Lung microvascular endothelial cell (primary cell): ENCODE measurements at places on chromosomes 2 and 18. TPM values are rescaled to one million over a fixed set of nuclear protein-coding genes. Genes with fewer than 3 reads are reported as not detected.

The THAP4 gene
- 30.5 and 39.1 TPM in 2 replicates for total RNA-seq

The CFAP65 gene
- not detected in 2 replicates for total RNA-seq

The TUBA4B gene
- not detected in 2 replicates for total RNA-seq

The ZNF804A gene
- under 0.01 TPM in 1 of 2 replicates, not detected in the other for total RNA-seq

The SLC25A52 gene
- total RNA-seq = under 0.01 TPM in 1 of 2 replicates, not detected in the other

DNA sequence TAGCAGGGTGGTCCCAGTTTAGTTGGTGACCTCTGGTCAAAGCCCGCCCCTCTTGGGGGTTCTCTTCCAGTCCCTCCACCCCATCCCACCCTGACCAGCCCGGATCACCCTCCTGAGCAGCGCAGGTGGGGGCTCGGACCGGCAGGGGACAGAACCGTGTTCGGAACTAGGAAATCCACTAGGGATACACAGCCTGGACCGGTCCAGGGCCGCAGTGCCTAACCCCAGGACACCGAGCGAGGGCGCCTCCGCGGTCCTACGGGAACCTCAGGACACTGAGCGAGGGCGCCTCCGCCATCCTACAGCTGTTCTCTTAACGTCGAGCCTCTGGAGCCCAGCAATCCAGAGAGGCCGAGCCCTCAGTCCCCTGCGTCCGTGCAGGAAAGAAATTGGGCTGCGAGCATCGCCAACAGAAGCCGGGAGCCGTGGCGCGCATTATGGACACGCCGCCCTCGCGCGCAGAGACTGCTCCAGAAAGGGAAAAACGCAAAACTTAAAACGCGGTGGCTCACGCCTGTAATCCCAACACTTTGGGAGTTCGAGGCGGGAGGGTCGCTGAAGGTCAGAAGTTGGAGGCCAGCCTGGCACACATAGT is 8.5 kb downstream of the RAX start:
- no peak for DNase-seq

DNA sequence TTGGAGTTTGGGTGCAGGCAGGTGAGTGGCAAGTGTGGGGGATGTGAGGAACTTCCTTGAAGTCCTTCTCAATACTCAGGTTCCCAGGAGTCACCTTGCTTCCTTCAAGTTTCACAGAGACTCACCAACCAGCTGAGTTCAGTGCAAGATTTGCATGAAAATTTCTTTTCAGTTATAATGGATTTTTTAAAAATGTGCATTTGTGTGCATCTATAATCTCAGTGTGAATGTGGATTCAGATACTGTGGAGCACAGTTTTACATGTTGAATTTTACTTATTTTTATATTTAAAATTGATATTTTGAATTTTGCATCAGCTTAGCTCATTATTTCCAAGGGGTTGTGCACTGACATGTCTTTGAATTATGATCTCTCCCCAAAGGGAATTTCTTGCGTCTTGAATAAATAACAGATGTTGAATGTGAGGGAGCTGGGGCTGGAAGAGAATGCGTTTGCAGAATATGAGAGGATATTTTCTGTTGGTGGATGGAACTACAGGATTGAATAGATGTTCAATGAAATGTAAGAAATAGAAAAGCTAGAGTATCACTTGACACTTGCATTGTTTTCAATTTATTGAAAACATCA is 184.3 kb downstream of the RPRM start:
- no peak for DNase-seq

DNA sequence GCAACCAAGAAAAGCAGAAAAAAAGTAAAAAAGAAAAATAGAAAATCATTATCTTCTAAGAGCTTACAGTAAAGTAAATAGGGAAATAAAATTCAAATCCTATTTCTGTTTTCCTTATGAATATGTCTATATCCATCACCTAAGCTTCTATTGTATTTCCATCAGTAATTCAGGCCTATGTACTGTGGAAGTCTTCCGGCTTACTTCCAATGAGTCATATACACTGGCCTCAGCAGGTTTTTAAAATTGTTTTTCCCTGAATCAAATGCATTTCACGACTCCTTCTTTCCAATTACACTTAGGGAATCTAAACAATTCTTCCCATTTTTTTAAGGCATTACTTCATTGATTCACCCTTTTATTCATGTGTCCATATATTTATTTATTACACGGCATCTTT is 164.7 kb downstream of the CCDC102B start:
- no peak for DNase-seq

DNA sequence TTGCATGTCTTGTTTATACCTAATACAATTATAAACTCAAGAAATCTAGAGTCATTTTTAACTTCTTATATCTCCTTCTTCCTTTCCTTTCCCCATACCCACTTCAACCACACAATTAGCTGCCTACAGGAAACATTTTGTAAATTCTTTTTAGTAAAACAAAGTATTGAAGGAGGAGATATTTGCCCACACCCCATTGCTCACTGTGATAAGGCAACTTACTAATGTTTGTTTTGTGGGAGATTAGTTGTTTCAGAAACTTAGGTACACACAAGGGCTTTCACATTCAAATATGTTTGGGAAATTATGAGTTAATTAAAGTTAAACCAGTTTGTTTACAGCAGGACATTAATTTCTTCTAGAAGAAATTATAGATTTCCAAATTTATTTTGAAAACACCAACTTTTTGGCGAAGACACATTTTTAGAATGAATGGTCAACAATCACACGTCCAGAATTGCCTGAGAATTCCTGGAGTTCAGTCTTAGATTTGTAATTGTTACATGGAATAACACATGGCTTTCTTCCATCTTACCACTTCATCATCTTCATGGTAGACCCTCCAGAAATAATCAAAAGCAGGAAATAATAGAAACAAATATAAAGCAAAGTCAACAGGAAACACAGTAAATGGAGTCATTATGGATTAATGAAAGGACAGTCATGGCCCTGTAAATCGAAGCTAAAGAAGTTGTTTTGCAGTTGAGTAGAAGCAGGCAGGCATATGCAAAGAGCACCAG is 62.5 kb upstream of the RAB27B start:
- DNase-seq = no peak

DNA sequence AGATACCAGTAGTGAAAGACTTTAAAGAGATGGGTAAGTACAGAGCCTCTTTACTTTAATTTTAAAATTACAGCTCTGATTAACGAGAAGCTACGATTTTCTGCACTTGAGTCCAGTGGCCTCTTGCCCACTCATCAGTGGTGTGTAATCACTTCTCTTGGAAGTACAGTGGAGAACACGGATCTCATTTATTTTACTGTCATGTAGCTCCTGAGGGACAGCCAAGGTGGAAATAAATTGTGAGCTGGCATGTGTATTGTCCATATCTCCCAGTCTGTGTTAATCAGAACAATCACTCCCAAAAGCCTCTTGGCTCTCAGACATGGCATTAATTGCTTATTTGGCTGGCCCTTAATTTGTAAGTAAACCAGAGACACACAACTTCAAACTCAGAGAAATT is 69.4 kb downstream of the LOXHD1 start:
- DNase-seq = no peak

DNA sequence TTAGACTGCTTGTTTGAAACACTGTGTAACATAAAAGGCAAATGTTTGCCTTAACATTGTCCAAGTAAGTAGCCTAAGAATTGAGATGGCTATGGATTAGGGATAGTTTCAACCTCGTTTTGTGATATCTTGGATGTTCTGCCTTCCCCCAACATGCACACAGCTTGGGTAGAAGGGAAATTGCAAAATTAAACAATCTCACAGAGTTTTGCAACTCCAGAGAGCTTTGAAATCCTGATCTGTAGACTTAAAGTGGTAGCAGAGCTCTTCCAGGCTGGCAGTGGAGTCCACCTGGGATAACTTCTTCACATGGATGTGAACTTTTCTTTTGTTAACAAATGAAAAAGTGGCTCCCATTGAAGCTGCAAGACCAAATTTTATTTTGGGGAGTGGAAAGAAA is 59.6 kb downstream of the CHRNA1 start:
- DNase-seq = no peak

GRCh38 chr2:155815851-155816250 is 516.7 kb downstream of the NR4A2 start:
- no peak for DNase-seq

- no peak for DNase-seq
These were observed 17.0 kb downstream of the MBOAT2 start for GRCh38 chr2:8986327-8986976.

- peak; percentile 17 for DNase-seq
These were observed 33.3 kb upstream of the E2F6 start for GRCh38 chr2:11499081-11499743.

- peak; percentile 23 for DNase-seq
These were observed 69.3 kb downstream of the INPP5D start for GRCh38 chr2:233129351-233129978.

DNA sequence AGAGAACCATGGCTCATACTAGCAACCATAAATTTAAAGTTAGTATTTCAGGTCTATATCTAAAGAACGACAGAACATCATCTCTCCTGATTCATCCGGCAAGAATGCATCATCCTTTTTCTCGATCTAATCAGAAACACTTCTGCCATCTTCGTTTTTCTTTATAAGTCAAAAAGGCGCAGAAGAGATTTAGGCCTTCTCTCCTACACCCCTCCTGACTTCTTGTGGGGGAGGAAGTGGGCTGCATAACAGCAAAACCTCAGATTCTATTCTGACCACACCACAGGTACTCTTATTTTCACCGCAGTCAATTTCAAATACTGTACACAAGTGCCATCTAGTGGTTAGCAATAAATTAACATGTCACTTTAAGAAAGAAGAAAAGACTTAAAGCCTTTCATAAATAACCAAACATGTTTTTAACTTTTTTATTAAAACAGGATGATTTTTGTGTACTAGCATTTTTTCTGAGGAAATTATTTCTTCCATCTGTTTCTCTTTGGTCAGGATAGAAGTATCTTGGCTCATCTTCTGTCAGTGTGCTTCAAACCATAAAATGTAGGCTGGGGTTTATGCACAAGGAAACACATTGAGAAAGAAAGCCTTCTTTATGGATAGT is 48.4 kb upstream of the PIK3C3 start:
- DNase-seq = peak; percentile 47

- DNase-seq = no peak
These were observed 263.9 kb downstream of the FIGN start for GRCh38 chr2:163471947-163472346.

DNA sequence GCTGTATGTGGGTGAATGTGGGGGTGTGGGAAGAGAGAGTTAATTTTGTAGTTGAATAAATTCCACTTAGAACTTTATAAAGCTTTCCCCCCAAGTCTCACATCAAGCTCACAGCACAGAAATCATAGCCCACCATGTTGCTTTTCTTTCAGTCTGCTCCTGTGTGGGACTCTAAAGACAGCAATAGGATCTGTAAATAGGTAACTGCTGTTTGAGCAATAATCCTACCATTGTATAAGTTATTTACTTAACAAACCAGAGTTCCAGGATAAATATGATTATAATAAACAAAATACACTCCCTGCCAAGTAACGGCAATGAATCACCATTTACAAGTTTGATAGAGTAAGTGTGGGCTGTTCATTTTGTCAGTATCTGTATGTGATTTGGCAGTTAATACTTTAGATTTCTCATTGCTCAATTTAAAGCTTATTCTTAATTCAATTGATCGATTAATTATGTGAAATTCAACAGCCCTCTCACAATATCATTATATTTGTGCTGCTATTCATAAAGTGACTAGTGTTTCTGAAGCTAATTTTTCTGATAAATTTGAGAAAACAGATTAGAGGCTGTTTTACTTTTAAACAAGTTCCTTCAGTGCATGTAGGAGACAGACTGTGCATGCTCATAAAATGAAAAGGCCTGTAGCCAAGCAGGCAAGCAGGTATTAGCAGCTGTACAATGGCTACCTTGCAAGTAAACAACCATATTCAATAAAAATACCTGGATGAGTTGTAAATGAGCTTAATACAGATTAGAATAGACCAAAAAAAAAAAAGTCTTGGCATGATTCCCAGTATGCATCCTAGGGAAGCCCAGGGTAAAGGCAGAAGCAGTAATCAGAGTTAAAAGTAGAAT is 142.7 kb downstream of the PDE11A start:
- DNase-seq = no peak

- DNase-seq = no peak
These were observed 27.9 kb downstream of the GLS start for GRCh38 chr2:190908532-190908931.

- no peak for DNase-seq
These were observed 212.4 kb upstream of the HNRNPA3 start for GRCh38 chr2:177000061-177000714.
